ENCODE measurements at places on chromosomes 3 and 15. TPM values are rescaled to one million over a fixed set of nuclear protein-coding genes. Genes with fewer than 3 reads are reported as not detected.

TEX55 gene
- polyA plus RNA-seq: not detected

DNA sequence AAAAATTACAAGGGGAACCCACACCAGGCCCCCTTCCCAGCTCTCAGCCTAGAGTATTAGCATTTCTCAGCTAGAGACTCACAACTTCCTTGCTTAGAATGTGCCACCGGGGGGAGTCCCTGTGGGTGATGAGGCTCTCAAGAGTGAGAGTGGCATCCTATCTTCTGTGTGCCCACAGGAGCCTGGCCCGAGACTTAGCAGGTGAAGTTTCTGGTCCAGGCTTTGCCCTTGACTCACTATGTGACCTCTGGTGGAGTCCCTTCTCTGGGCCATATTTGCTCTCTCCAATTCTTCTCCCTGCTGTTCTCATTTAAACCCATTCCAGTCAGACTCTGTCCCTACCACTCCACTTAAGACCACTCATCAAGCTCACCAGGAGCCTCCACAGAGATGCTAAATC is 18.1 kb downstream of the CLK3 start:
- DNase-seq: no peak

HAPLN3 gene
- 6.8 TPM for polyA plus RNA-seq

- no peak for DNase-seq
These were observed 20.0 kb downstream of the MYO1E start for GRCh38 chr15:59352683-59353082.

TFDP2 gene
- polyA plus RNA-seq: 33.4 TPM

TMEM158 gene
- polyA plus RNA-seq: 24.7 TPM

- no peak for DNase-seq
These were observed 19.2 kb upstream of the EPHB1 start for GRCh38 chr3:134775831-134776230.

GRCh38 chr15:75817138-75817935 is 25.9 kb upstream of the UBE2Q2 start:
- DNase-seq: no peak

GRCh38 chr15:77064539-77065308 is 6.2 kb downstream of the TSPAN3 start:
- no peak for DNase-seq

DNA sequence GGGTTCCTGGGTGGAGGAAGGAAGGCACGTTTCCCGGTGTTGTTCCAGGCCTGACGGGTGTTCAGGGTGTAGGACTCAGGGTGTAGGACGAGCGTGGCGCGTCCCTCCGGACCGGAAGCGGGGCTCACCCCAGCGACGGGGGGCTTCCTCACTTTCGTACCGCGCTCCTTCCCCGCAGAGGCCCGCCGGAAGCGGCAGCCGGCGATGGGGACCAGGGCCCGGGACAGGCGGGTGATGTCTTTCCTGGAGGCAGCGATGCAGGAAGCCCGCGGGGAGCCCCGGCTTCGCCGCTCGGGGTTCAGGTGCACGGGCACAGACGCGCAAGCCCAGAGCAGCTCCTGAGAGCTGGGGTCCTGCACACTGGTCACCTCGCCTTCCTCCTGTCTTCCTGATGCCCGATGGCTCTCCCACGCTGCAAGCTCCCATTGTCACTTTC is 13.4 kb downstream of the FOXL2NB start:
- DNase-seq: no peak

GRCh38 chr3:10238345-10239183 is 9.7 kb upstream of the TATDN2 start:
- DNase-seq: no peak

GRCh38 chr3:171194965-171195364 is 168.4 kb upstream of the SLC2A2 start:
- no peak for DNase-seq

GRCh38 chr3:191901741-191902140 is 440.8 kb downstream of the PYDC2 start:
- no peak for DNase-seq
